NCI-H2107 (cell line): ENCODE measurements at places on chromosomes 7 and 10.

- no peak for DNase-seq
Observed at GRCh38 chr10:68871105-68871711, 29.9 kb upstream of the DDX50 start.

DNA sequence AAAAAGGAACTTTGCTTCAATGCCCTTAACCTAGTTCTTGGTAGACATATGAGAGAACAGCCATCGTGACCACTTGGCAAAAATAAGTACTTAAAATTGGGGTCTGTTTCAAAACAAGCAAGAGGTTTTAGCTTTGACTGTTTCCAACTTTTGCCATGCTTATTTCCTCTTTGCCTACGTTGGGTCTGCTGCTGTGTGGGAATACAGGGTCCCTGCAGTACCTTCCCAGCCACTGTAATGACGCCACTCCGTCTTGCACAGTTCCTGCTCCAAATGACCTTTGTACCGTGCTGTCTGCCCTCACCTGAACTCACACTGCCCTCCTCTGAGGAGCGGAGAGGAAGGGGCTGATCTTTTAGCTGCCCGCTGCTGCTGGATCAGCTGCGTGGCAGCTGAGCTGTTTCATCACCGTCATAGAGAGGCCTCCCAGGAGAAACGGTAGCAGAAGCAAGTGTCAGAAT is 133.1 kb downstream of the MAPK8 start:
- DNase-seq: no peak

- no peak for DNase-seq
Observed at GRCh38 chr10:12668634-12669033, 319.3 kb downstream of the CAMK1D start.

DNA sequence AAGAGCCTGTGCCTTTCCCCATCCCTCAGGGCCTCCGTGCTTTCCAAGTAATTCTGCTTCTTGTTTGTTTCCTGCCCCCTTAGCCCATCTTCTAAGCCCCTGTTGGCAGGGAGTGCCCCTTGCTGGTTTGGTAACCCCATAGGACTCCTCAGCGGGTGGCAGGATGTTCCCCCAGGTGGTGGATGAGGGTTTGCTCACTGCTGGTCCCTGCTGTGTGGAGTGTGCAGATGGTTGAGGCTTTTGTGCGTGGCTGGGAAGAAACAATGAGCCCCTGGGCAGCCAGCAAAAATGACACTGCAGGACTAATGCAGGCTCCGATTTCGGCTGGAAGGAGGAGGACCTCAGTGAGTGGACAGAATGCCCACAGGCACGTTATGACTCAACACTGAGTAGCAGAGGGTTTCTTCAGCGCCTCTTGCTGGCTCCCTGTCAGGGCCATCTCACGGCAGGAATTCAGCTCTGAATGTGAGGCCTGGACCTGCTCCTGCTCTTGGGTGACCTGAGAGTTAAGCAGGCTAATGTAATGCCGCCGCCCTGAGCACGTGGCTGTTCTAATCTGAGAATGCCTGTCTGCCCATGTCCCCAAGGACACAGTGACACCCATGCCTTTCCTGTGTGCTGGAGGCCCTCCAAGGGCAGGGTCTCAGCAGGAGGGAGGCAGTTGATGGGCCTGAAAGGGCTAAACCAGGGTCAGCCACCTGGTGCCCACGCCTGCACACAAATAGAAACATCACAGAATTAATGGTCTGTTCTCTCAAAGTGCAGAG is 16.6 kb downstream of the BAG3 start:
- no peak for DNase-seq

DNA sequence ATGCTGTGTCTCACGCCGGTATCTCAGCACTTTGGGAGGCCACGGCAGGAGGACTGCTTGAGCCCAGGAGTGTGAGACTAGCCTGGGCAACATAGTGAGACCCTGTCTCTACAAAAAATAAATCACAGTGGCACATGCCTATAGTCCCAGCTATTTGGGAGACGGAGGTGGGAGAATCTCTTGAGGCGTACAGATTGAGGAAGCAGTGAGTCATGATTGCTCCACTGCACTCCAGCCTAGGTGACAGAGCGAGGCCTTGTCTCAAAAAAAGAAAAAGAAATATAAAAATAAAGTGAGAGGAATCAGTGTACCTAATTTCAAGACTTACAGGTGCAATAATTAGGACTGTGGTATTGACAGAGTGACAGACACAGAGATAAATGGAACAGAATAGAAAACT is 23.9 kb downstream of the SLC25A40 start:
- DNase-seq: no peak

GRCh38 chr10:76544789-76545188 is 1092.8 kb downstream of the KCNMA1 start:
- no peak for DNase-seq

GRCh38 chr10:131512852-131513251 is 201.3 kb upstream of the TCERG1L start:
- DNase-seq: no peak
